ENCODE measurements at places on chromosomes 5 and 9.

DNA sequence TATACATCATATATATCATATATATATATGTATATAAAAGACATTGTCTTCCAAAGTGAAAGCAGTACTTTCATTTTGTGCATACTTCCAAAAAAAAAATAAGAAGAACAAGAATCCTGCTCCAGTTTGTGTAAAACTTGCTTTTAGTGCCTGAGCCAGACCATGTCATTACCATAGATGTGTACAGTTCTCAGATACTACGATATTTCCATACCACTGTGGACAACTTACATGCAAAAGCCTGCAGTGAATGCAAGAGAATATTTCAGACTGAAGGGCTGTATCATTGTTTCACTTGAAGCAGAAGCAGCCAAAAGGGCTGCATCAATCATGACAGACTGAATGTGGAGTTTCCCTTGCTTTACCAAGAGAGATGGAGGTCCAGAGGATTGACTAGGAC lies 72.6 kb upstream of the CYLC2 start:
- no peak for DNase-seq

- DNase-seq = no peak
Measured at GRCh38 chr9:19876569-19877316, 87.9 kb upstream of the SLC24A2 start.

DNA sequence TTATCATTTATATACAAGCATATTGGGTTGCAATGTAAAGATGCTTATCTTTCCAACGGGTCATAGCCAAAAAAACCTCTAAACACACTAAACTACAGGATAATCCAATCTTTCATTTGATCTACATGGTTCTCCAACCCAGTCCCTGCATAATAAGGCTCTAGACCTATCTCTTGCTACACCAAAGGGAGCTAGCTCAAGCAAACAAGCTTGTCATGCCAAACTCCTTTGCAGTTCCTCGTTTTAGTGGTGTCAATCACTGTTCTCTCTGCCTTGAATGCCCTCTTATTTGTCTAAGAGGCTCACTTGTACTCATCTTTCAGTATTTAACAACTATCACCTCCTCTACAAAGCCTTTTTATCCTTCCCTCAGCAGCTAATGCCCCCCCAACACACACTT lies 5.6 kb downstream of the HOMER1 start:
- DNase-seq = no peak

DNA sequence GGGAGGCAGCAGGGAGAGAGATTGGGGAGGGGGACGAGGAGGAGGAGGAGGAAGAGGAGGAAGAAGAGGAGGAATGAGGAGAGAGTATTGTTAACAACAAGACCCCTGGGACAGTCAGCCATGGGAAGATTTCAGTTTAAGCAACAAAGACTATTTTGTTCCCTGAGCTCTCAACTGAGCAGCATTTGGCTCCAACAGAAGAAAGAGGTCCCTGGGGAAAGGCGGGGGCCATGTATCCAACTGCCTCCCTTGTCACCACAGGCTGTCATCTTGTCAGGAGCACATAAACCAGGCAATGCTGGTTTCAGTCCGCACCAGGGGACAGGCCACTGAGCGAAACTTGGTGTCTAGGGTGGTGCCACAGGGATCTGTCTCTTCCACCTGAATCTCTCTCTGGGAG lies 316.1 kb downstream of the TLE1 start:
- DNase-seq = no peak

- no peak for DNase-seq
Measured at GRCh38 chr5:39475881-39476842, 51.4 kb upstream of the DAB2 start.

DNA sequence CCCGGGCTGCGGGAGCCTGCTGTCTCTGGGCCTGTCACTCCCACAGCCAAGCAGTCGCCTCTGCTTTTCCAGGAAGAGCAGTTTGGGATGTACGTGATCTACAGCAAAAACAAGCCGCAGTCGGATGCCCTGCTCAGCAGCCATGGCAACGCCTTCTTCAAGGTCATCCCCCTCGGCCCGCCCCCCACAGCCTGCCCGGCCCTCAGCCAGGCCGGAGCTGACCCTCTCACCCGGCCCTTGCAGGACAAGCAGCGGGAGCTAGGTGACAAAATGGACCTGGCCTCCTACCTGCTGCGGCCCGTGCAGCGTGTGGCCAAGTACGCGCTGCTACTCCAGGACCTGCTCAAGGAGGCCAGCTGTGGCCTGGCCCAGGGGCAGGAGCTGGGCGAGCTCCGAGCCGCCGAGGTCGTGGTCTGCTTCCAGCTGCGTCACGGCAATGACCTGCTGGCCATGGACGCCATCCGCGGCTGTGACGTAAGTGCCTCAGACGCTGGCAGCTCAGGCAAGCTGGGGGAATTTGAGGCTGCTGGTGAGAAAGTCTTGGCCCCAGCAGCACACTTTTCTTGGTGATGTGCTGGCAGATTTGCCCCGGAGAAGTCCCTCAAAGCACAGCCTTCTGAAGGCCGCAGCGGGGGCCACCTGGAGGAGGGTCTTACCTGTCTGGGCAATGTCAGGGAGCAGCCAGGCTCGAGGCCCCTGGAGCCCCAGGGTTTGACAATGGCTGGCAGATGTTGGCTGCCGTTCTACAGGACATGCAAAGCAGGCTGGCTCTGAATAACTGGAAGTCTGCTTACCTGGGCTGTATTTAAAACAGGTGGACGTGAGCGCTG lies 20.1 kb upstream of the LRRC14B start:
- no peak for DNase-seq

DNA sequence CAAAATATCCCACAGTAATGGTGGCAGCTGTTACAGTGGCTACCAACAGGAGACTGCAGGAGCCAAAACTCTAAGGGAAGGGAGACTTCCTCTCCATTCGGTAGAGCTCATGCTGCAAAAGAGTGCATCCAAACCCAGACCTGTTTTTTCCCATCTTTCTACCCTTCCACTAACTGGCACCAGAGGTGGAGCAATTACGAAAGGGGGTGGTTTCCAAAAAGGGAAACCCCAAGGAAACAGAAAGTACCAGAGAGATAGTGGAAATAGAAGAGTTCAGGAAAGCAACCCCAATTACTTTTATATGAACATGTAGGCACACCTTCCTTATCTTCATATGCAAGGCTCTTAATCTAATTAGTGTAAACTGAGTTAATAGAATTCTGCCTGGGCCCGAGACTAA lies 7.3 kb upstream of the WDR41 start:
- DNase-seq = no peak

DNA sequence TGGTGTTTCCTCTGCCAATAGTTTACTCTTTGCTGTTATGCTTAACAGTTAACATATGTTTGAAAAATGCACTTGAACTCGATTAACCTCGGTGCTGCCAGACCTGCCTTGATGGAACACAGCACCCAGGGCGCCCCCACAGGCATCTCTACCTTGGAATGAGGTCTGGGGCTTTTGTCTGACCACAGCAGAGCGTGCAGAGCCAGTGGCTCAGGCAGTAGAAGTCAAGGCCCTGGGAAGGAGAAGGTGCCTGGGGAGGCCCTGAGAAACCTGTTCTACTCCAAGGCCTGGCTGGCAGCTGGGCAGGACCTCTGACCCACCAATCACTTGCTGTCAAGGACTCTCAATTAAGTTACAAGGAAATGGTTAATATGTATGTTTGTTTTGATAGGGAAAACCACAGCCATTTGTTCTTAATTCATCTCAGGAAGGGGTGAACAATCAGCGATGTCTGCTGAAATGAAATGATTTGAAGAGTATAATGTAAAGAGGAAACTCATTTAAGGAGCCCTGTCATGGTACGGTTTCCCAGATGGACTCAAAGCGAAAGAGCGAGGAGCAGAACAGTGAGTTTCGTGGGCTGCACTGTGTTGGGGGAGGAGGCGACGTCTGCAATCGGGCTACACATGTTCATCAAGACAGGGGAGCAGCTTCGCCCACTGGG lies 21.9 kb downstream of the MACROH2A1 start:
- DNase-seq = no peak

- no peak for DNase-seq
Measured at GRCh38 chr5:2914981-2915484, 163.6 kb upstream of the IRX2 start.

- DNase-seq = no peak
Measured at GRCh38 chr9:84671586-84672521, 2.3 kb downstream of the NTRK2 start.

- no peak for DNase-seq
Measured at GRCh38 chr9:121780177-121781040, 129.0 kb downstream of the DAB2IP start.

DNA sequence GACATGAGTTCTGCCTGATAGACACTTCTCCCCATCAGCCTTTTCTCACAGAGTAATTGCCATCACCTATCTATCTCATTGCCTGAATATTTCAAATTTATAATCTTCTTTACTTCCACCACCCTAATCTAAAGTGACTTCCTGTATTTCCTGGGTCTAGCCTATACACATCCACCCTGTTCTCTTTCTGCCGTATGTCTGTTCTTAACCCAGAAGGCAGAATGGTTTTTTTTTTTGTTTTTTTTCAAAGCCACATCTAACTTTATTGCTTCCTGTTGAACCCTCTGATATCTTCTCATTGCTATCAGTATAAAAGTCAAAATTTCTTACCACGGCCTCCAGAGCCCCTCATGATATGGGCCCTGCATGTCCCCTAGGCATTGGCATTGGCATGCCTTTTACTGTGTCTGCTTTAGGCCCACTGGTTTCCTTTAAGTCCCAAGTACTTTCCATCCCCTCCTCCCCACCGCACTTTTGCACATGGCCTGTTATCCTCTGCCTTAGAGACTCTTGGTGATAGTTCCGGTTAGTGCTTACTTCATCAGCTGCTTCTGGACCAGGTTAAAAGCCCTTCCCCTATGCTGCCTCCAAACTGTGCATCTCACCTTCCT lies 159.9 kb downstream of the MAN2A1 start:
- no peak for DNase-seq

DNA sequence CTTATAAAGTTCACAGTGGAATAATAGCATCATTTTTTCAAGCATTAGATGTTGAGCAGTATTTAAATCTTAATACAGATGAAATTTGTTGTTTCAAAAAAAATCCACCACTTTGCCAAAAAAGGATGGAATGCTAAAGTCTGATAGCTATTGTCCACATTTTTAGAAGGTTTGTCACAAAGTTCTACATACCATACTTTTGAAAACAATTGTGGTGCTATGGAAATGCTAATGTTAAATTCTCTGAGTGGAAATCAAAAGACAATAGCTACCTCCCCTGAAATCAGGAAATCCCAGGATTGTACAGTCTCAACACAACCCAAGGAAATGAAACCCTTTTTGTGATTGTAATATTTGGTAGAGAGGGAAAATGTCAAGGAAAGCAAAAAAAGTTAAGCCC lies 19.3 kb upstream of the GRAMD2B start:
- no peak for DNase-seq

DNA sequence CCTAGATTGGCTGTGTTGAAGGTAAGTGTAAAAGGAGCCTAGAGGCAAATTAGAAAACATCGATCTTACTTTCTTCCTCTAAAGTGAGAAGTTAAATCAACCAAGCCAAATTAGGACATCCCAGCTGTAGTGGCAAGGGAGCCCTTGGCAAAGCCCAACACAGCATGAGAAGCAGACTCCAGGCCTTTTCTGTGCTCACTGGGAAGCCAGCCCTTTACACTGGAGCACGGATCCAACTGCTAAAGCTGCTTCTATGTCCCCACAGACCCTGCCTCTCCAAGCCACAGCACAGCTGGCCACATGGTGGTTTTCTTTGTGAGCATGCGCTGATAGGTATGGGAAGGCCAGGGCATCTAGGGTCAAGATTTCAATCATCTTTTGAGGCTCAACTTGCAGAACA lies 94.1 kb downstream of the APBA1 start:
- no peak for DNase-seq

- no peak for DNase-seq
Measured at GRCh38 chr9:92059661-92060060, 55.6 kb downstream of the SPTLC1 start.

DNA sequence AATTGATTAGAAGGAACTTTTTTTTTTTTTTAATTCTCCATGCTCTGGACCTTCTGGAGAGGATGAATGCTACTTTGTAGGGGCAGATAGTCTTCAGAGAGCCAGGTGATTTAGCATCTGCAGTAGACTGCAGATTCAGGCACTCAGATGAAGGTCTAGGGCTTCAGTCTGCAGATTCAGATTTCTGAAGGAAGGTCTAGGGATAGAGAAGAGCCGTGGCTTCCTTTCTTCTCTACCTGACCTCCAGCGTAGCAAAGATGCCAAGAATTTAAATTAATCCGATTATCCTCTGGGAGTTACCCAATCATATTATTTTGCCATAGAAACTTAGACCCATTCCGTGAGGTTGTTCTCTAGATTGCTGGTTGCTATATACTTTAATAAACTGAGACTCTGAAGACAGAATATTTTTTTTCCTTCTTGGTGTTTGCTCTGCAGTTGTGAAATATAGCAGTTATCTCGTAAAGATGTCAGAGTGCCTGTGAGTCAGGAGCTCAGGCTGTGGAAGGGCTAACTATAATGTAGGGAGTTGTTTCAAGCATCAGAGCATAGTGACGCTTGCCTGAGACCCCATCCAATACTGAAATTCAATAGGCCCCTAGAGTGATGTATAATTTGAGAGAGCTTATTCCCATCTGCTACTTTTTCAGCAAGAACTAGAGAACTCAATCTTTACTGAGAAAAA lies 132.7 kb upstream of the SLC12A2 start:
- no peak for DNase-seq

- DNase-seq = no peak
Measured at GRCh38 chr5:153447534-153447933, 42.9 kb upstream of the GRIA1 start.

DNA sequence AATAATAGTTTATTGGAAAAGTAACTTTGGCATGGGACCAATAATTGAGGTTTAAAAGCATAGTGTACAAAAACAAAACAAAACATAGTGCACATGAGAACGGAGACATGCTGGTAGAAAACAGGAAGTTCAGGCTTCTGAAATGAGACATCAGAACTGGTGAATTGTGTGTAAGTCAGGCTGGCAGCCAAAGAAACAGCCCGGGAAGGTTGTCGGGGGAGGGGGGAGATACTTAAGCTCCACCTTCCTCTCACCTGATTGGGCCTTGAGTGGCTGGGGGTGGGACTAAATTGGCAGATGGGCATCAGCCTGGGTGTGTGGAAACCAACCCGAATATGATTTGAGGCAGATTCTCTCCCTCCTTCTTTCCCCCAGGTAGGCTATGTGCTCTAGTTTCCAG lies 256.3 kb downstream of the SMARCA2 start:
- DNase-seq = no peak

GRCh38 chr5:26259081-26259480 lies 779.3 kb downstream of the CDH9 start:
- DNase-seq = no peak

DNA sequence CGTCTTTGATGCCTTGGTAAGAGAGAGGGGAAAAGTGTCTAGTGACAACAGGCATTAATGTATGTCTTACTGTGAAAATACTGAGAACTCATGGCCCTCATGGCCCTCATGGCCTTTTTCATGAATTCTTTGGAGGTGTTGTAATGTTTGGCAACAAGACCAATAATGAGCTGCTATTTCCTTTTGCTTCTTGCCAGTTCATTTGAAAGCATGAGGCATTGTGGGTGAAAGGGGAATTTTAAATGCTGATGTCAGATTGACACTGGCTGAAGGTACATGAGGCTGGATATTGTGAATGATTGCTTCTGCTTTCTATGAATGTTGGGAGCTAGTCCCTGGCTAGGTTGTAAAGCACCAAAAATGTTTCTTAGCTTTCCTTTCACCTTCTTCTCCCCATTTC lies 79.2 kb downstream of the DOCK2 start:
- no peak for DNase-seq

GRCh38 chr5:149808264-149808982 lies 78.3 kb downstream of the PPARGC1B start:
- no peak for DNase-seq

- DNase-seq = no peak
Measured at GRCh38 chr5:146643776-146644175, 127.8 kb upstream of the GPR151 start.

GRCh38 chr5:73122875-73123810 lies 2.8 kb downstream of the TMEM171 start:
- no peak for DNase-seq

GRCh38 chr5:54885636-54886035 lies 99.8 kb downstream of the ESM1 start:
- DNase-seq = no peak

Data from hematopoietic multipotent progenitor cell treated with erythropoietin and hydrocortisone succinate and interleukin-3 and kit ligand, for 15 days (in vitro differentiated cells).